D341Med (cell line): ENCODE measurements at places on chromosomes 7 and 10.

DNA sequence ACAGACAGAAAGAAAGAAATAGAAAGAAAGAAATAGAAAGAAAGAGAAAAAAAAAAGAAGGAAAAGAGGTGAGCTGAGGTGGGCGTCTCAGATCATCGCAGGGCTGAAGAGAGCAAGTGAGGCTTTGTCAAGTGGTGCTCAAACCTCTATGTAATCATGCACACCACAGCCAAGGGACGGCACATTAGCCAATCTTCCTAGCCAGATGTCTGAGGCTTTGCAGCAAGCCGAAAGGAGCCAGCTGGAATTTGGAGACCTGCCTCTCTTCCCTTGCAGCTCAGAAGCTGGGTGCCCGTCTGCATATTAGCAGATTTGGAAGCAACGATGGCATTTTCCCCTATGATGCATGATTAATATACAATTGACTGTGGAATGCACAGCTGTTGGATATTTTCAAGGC lies 52.5 kb downstream of the ADRA2A start:
- no peak for DNase-seq

GRCh38 chr7:124722292-124722691 lies 43.3 kb downstream of the GPR37 start:
- no peak for DNase-seq

GRCh38 chr10:70494966-70495365 lies 16.4 kb downstream of the PALD1 start:
- DNase-seq, result no peak

- no peak for DNase-seq
These were observed 25.0 kb upstream of the PODXL start for GRCh38 chr7:131581241-131582051.

DNA sequence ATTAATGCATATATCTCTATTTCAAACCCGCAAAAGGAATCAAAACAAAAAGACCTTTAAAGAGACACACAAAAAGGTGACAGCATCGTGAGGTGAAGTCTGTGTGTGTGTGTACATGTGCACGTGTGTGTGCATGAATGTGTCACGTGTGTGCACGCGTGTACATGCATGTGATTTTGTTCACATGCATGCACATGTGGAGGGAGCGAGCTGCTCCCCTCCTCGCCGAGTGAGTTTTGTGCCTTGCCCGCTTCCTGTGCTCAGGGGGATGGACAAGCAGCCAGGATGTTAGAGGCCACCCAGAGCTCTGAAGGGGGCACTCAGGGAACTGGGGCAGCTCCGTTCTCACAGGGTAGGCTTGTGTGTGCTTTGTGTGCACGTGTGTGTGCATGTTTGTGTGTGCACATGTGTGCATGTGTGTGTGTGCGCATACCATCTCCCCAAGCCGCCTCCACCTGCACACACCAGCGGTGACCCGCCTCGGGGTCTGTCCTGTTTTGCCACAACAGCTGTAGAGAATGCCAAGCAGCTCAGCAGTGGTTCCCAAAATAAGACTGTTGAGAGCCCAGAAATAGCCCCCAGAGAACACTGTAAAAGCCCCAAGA lies 191.2 kb downstream of the PTPRN2 start:
- no peak for DNase-seq

GRCh38 chr10:75115137-75115536 lies 3.7 kb downstream of the SAMD8 start:
- no peak for DNase-seq

DNA sequence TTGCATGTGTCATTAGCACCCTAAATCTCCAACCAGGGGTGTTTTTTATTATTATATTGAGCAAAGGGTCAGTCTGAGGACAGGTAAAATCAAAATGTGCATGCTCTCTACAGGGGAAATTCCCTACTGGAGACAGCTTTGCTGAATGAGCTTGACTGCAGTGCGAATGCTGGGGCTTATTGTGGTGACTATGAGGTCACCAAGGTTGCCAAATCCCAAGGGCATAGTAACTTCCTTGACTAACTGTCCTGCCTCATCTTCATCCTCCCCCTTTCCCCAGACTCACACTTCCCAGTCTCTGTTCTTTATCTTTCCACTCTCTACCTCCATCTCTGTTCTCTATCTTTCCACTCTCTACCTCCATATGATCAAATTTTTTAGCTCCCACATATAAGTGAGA lies 22.9 kb upstream of the AOC1 start:
- no peak for DNase-seq

DNA sequence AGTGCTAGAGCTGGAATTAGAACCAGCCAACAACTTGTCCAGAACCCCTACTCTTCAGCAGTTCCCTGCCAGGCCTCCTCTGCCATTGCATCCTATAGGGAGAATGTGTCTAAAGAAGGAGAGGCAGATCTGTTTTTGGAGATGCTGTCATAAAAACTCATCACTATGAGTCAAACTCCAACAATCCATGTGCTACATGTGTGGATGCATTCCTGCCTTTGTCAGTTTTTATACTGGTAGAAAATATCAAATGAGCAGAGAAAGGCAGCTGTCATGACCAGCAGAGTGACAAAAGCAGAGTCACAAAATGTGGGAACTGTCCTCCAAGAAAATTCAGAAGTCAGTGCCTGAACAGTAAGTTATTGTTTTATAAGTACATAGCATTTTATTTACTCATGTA lies 93.0 kb downstream of the ABLIM1 start:
- DNase-seq, result no peak

DNA sequence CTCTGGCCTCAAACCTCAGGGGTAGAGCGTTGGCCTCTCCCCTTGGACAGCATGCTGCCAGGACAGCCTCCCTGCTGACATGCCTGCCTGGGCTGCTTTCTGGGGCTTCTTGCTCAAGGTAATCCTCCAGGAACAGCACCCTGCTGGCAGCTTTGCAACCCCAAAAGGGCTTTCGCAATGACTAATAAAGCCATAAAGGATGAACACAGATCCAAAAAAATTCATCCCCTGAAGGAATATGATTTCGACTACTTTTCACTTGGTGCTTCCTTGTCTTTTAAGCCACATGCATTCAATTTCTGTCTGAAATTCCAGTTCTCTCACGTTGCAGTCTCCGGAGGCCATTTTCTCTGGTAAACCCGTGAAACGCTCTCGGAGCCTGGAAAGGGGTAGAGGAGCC lies 15.1 kb upstream of the SH3PXD2A start:
- no peak for DNase-seq

DNA sequence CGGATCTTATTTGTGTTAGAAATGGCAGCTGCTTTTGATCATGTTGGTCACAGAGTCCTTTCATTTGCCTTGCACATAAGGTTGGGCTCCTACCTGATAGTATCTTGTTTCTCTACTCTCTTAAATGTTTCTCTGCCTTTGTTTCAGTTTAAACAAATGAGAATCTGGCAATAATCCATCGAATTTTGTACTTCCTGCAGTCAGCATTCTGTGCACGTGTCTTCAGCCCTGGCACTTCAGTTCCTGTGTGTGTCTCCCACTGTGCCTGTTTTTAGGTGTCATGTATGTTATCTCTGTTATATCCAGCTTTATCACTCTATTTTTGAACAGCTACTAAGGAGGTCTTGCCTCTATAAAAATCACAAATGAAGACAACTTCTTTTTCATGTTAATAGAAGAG lies 28.4 kb upstream of the PTER start:
- no peak for DNase-seq

DNA sequence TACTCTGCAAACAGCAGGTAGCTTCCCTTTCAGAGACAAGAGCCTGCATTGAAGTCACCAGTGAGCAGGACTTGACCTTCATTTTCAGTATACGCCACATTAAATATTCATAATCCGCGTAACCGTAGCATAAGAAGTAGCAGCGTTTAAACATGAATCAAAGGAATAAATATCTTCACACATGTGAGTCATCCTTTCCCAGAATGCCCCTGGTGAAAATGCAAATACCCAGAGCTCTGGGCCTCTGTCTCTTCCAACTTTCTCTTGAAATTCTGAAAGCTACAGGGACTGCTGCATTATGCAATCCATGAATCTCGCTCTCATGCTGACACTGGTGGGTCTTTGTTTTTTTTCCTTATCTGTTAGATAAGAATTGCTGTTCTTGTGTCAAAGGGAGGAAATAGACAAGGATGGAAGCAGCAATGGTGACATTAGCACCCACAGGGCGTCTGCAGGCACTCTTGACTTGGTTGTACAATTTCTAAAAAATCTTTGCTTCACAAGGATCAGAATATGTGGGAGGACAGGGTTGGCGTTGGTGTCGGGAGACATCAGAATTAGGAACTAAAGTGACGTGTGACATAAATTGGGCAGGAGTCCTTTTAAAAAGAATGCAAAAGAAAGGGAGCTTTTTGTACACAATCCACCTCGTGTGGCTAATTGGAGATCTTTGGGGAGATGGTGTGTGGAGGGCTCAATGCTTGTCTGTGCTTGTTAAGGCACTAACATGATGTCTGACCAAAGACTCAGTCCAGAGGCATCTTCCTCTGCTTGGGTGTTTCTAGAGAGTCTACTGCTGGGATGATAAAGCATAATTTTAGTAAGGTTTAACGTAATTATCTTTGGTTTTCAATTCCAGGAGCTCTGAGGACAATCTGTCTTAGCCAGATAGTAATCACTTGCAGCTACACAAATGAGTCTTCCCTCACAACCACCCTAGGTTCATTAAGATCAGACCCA lies 390.3 kb downstream of the KCNMA1 start:
- no peak for DNase-seq

GRCh38 chr10:43308986-43309385 lies 42.1 kb upstream of the RASGEF1A start:
- DNase-seq, result no peak

DNA sequence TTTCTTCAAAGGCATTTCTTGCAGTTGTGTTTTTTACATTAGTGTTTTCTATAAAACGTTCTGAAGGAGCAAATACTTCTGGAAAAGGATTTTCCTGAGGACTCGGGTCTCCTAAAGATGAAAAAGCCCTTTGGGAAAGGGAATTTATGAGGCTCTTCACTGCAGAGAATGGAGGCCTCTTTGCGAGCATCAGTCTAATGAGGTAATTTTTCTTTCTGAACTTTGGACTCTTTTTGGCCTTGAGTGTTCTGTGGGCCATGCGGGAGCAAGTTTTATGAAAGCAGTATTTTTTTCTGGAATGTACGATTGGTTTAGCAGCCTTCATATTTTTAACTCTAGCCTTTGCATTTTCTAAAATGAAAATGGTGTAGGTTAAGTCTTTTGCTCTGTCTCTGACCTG lies 6.4 kb upstream of the ACBD5 start:
- no peak for DNase-seq

GRCh38 chr7:150947241-150947745 lies 30.8 kb downstream of the KCNH2 start:
- no peak for DNase-seq

DNA sequence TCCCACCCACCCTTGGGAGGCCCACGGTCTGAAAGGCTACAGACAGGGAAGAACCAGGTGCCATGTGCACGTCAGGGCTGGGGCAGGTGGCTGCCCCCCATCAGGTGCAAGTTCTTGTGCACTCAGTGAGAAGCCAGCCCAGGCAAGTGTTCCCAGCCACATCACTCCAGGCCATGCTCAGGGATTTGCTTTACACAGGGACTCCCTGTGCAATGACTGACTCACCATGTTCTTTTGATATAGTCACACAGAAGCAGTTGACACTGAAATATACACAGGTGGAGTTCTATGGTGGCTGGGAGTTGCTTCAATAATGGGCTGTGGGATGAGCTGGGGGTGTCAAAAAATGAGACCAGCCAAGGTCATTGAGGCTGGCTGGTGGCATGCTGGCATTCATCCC lies 8.0 kb upstream of the CHST15 start:
- DNase-seq, result no peak

DNA sequence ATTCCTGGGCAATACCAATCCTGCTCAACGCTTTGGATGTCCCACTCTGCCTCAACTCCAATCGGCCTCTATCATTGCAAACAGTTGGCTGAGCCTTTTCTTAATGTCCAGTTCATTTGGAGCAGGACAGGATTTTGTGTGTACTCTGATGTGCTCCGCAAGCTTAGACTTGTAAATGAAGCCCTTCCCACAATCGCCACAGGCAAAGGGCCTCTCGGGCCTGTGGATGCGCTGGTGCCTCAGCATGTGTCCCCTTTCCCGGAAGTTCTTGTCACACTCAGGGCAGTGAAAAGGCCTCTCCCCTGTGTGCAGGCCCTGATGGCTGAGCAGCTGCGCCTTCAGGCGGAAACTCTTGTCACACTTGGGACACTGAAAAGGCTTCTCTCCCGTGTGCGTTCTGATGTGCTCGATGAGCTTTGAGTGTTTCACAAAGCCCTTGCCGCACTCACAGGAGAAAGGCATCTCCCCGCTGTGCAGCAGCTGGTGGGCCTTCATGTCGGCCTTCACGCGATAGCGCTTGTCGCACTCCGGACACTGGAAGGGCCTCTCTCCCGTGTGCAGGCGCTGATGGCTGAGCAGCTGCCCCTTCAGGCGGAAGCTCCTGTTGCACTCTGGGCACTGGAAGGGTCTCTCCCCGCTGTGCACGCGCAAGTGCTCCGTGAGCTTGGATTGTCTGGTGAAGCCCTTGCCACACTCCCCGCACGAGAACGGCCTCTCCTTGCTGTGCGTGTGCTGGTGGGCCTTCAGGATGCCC lies 20.0 kb downstream of the ZNF786 start:
- no peak for DNase-seq
